Effector CD4-positive, alpha-beta T cell (primary cell): ENCODE measurements at places on chromosomes 16 and 17.

- no peak for DNase-seq
These were observed 236.7 kb downstream of the ZFHX3 start for GRCh38 chr16:72811188-72811720.

DNA sequence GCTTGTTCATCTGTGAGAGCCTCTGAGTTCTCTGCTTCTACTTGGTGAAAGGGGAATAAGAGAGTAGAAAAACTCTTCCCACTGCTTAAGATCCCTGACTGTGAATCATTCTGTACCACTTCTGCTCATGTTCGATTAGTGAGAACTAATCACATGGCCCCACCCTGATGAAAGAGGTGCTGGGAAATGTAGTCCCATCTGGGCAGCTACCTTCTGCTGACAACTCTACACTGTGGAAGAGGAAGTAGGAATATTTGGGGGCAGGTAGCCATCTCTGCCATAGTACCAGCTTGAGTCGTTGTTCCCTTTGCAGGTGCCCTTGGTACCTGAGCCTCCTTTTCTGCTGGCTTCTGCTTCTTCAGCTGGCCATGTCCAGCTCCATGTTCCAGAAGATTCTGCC lies 29.9 kb downstream of the NKD1 start:
- no peak for DNase-seq

DNA sequence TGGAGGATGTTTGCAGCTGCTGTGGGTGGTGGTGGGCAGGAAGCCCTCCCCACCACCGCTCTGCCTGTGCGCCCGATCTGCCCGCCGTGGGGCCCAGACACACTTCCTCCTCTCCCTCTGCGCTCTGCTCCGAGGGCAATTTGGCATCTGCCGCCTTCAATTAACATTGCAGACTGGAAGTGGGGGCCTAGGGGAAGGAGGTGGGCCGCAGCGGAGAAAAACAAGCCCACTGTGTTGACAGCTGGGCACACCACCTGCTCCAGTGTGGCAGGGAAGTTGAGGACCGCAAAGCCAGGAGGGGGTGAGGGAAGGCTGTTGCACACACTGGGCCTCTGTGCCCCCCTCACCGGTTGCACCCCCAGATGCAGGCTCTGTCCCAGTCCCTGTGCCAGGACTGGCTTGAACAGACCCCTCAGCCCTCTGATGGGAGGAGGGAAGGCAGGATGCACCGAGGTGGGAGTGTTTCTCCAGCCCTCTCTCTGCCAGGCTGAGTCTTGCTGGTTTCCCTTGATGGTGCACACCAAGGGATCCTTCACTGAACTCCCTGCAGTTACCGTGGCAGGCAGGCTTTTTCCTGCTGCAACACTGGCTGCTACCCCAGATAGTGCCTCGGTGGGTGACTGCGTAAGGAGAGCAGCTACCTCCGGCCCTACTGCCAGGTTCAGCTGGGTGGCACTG lies 72.8 kb upstream of the MED9 start:
- peak; percentile 28 for DNase-seq

- no peak for DNase-seq
These were observed 44.1 kb downstream of the CYB5D2 start for GRCh38 chr17:4187076-4187475.

DNA sequence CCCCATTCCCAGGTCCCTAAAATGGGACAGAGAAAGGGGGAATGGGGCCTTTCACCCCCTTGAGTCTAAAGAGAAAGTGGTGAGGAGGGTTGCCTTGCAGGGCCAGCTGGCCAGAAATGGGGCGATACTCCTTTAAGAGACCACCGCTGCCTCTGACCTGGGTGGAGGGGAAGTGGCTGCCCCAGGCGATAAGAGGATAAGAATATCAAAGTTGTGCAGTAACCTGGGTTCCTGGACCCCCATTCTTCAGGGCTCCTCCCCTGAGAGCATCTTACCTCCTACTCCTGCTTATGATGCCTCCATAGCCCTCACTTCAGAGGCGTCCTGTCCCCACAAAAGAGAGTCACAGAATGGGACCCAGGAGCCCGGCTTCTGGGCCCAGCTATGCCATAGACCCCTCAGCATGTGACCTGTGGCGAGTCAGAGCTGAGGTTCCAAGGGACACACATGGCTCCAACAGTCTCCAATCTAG lies 5.2 kb upstream of the TSPOAP1 start:
- DNase-seq = no peak

GRCh38 chr16:4081047-4081446 lies 35.2 kb downstream of the ADCY9 start:
- no peak for DNase-seq

DNA sequence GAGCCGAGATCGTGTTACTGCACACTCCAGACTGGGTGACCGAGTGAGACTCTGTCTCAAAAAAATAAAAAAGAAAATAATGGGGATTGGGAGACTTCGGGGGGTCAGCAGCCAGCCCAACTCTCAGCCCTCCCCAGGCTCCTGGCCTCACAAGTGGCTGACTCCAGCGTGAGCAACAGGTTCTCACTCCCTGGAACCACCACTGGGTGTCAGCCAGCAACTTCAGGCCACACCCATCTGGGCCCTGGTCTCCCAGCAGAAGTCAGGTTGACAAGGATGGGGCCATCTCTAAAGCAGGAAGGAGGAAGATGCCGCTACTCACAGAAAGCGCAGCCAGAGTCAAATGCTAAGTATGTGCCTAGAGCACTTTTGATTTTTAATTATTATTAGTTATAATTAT lies 139.4 kb downstream of the C16orf78 start:
- no peak for DNase-seq

GRCh38 chr17:29165261-29165660 lies 14.9 kb downstream of the MYO18A start:
- DNase-seq = no peak

DNA sequence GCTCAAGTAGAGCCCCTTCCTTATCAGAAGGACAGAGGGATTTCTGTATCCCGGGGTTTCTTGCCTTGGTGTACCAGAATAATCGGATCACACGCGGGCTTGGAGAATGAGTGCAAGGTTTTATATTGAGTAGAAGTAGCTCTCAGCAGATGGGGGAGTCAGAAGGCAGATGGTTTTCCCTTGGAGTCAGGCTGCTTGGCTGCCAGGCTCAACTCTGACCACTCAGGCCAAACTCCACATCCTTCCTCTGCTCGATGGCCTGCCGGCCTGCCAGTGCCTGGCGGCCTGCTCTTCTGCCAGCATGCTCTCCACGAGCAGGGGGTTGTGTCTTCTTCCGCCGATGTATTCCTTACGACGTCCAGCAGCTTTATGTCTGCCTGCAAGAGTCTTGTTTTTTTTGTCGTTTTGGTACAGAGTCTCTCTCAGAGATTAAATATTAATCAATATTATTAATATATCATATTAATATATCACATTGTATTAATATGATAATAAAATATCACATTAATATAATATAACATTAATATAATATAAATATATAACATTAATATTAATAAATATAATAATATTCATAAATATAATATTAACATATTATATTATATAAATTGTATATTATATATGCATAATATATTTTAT lies 229.2 kb upstream of the WSCD1 start:
- no peak for DNase-seq

- no peak for DNase-seq
These were observed 21.5 kb upstream of the PHB1 start for GRCh38 chr17:49436174-49436573.

- DNase-seq = no peak
These were observed 725 bp downstream of the NT5C3B start for GRCh38 chr17:41835214-41835799.

DNA sequence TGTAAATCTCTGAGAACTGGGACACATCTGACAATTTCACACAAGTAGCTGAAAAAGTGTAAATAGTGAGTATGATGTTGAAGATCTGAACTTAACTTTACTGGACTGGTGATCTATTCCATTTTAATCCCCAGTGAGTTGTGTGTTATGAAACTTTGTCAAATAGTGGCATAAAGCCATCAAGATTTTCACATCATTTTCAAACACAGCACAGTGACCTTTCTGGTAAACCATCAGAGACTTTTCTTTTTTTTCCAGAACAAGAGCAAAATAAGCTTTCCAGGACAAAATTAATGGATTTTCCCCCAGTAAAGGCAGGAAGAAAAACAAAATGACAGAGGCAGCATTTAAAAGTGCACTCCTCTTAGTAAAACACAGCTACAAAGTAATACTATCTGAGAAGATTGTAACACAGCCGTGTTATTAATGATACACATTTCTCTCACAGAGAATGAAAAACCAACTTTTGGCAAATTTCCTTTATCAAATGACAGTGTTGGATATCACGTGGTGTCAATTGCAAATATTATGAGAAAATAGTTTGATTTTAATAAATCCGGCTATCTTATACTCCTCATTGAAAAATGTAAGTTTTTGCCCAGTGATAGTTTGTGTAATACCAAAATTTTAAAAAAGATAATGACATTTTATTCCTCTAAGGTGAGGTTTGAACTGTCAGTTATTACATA lies 16.8 kb upstream of the COL1A1 start:
- no peak for DNase-seq

DNA sequence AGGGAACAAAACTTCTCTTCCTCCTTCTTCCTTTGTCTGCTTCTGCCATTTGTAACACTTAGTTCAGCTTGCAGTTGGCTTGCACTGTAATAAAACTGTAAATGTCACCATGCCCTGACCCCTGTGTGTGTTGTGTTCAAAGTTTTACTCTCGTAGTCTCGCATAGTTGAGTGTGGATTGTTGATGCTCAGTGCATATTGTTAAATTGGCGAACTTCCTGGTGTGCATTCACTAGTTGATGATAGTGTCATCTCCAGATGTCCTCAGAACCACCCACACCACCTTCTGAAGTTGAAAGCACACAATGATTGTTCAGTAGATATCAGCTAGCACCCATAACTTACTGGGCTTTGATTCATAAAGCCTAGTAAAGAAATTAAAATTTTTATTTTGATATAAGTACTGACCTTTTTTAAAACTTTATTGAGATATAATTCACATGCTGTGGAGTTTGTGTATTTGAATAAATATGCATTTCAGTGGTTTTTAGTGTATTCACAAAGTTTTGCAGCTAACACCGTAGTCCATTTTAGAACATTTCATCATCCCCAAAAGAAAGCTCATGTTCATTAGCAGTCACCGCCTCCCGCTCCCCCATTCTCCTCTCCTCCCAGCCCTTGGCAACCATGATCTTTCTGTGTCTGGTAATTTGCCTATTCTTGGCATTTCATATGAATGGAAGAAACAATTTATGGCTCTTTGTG lies 25.0 kb downstream of the USP10 start:
- DNase-seq = no peak

DNA sequence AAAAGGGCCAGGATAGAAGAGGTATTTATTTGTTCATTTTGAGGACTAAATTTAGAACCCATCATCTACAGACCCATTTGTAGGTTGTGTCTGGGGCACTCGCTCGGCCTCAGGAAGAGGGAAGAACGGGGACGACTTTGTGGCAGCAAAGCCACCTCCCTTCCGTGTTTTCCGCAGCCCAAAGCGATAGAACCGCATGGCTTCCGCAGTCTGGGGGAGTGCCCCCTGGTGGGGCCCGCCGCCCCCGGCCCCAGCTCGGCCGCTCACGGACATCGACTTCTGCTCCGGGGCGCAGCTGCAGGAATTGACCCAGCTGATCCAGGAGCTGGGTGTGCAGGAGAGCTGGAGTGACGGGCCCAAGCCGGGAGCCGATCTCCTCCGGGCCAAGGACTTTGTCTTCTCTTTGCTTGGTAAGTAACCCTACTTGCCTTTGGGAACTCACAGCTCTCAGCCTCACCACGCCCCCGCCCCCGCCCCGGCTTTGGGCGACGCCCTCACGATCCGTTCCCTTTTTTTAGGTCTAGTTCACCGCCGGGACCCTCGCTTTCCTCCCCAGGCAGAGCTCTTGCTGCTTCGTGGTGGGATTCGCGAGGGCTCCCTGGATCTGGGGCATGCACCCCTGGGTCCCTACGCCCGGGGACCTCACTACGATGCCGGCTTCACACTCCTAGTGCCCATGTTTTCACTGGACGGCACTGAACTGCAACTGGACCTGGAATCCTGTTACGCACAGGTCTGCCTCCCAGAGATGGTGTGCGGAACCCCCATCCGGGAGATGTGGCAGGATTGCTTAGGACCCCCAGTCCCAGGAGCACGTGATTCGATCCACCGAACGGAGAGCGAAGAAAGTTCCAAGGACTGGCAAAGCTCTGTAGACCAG lies 681 bp downstream of the TMEM102 start:
- DNase-seq = peak; percentile 36

GRCh38 chr17:10091046-10091445 lies 107.4 kb downstream of the GAS7 start:
- DNase-seq = no peak

DNA sequence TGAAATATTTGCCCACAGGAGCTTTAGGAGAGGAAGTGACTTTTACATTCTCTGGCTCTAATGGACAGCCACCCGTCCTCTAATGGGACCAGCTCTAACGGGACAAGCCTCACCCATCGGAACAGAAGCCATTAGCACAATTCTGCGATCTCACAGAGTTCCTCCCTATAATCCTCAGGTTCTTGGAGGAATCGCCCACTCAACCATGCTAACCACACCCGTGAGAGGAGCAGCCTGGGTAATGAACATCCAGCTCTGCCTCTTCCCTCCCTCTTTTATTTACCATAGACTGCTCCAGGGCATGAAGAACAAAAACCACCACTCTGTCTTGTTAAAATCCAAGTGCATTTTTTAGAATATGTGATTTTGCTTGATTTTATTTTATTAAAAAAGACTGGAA lies 6.8 kb downstream of the SLC35B1 start:
- DNase-seq = no peak

GRCh38 chr16:23258919-23259237 lies 43.2 kb upstream of the SCNN1B start:
- DNase-seq = no peak

GRCh38 chr17:58487589-58488427 lies at the start of gene HSF5:
Gene HSF5, minus strand, starts transcription at chr17:58488408. Its CDS starts 134 bp downstream, at chr17:58488274.
- DNase-seq = peak; percentile 66

- DNase-seq = no peak
These were observed 51.1 kb downstream of the CENPV start for GRCh38 chr17:16301963-16302855.

DNA sequence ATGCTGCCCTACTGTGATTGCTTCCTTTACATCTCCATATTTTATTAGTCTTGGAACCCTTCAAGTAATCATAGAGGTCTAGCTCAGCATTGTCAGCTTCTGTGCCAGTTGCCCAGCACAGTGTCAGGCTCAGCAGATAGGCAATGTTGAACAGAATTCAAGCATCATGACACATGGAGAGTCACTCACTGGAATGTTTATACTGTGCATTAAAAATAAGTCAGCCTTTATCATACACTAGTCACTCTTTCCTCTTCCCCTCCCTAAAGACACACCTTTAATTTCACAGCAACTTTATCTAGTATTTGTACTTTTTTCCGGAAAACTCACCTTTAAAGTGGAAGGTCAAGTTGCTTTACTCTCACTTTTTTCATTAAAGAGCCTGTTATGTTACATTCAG lies 253.8 kb upstream of the CDH11 start:
- DNase-seq = no peak
